ENCODE measurements at places on chromosomes 6 and 20.
A peak's percentile ranks its signal among the peaks of the same experiment; 100 is the strongest.

GRCh38 chr20:31517373-31517772 lies 3.1 kb downstream of the HM13 start:
- no peak for DNase-seq

- no peak for DNase-seq
These were observed 20.3 kb upstream of the BCAS4 start for GRCh38 chr20:50774515-50774914.

DNA sequence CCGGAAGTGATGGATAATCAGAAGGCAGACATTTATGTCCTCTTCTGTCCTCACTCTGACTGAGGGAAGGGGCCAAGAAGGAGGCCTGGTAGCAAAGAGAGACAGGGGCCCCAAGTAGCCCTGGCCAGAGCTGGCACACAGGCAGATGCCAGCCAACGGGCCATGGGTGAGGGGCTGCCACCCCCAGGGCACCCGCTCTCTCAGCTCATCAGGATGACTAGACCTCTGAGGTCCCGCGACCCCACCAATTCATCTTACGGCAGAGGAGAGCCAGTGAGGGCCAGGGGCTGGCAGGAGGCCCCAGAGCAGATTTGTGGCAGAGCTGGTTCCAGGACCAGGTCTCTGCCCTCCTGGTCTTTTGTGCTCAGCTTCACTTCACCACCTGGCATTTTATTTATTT lies 43.1 kb upstream of the MDFI start:
- no peak for DNase-seq

DNA sequence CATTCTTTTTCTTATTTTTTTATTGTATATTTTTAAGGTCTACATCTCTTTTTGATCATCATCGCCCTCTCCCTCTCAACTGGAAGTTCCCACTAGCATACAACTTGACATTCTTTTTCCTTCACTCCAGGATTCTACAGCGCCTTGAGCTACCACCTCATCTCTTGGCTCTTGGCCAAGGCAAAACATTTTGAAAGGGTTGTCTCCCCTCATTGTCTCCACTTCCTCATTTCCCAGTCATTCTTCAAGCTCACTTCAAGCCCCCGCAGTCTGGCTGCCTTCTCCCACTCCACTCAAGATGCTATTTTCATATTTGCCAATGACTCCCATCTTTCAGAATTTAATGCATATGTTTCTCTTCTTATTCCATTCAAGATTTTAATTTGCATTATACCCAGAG lies 63.0 kb downstream of the OPN5 start:
- no peak for DNase-seq

DNA sequence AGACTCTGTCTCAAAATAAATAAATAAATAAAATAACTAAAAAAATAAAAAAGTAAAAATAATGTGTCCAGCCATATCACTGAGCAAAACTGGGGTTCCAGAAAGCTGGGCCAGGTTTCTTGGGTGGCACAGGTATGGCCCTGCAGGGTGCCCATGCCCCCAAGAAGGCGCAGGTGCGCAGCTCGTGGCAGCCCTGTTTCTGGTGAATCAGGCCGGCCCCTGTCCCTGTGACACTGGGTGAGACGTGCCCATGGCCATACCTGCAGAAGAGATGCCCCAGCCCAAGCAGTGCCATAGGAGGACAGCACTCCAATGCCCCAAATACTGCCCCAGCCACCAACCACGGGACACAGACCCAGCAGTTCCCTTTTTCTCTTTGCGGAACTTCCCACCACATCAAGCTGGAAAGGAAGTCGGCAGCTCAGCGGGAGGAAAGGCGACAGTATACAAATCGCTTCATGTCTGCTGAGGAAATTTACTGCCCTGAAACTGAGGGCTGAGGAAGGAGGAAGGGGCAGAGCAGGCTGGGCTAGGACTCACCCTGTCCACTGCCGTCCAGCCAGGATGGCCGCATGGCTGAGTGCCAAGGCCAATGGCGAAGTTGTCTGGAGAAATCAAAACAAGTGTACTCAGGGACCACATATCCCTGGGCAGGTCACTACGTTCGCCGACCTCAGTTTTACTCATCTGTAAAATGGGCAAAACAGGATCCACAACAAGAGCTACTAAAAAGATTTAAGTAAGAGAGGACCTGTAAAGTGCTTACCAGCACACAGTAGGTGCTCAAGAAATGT lies 55.4 kb downstream of the PREX1 start:
- no peak for DNase-seq

- no peak for DNase-seq
These were observed 4.3 kb downstream of the PXDC1 start for GRCh38 chr6:3747100-3747737.

- DNase-seq: no peak
These were observed 23.7 kb upstream of the FUCA2 start for GRCh38 chr6:143535189-143535614.

GRCh38 chr6:77095936-77096627 lies 367.2 kb downstream of the HTR1B start:
- DNase-seq: no peak

GRCh38 chr6:144211160-144211559 lies 60.8 kb downstream of the STX11 start:
- DNase-seq: no peak

DNA sequence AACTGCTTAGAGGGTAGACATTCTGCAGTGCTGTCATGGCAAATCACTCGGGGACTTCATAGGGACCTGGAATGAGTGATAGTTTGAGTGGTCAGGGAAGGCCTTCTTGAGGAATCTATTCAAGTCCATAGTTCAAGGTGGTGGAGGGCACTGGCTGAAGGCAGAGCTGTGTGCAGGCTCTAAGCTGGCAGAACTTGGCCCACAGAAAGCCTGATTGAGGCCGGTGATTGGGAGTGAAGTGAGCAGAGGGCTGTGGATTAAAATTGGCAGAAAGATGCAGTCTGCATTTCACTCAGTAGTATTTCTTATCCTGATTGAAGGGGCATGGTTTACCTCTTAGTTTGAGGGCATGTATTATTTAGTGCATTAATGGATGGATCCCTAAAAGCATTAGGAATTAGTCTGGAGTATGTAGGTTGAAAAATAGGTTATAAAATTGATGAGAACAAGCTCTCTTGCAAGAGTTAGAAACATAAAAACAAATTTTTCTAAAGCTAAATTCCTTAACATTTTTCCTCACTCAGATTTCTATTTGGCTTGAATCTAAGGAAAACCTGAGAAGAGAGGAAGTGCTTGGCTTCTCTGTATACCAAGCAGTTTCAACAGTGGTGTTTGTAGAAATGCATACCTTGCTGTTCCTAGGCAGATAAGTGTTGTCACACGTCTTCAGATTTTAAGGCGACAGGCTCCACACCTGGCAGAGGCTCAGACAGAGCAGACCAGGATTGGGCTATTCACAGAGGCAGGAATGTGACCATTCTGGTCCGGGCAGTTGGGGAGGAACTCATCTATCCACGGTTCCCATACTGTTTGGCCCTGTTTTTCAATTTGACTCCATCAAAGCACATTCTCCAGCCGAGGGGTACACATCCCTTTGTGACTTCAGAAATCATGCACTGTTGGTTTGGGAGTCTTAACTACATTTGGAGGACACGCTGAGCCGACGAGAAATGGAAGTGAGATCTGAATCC lies 45.2 kb downstream of the UTRN start:
- no peak for DNase-seq

DNA sequence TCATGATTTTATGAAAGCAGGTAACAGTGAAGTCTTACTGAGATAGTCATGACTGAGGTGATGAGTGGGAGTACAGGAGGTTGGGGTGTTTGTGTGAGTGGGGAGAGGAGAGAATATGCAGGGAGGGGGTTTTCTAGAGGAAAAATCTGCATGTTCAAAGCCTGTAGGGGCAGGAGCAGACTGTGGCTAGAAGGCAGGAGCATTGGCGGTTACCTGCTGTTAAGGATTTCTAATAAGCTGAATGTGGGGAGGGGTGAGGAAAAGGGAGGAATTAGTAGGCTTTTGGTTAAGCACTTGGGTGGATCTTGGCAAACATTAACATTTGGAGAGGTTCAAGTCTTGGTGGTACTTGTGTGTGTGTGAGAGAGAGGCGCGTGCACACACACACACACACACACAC lies 70.8 kb downstream of the EYA4 start:
- no peak for DNase-seq

GRCh38 chr20:11401988-11402387 lies 515.7 kb upstream of the BTBD3 start:
- DNase-seq: no peak

GRCh38 chr20:10556519-10557083 lies 117.2 kb downstream of the JAG1 start:
- DNase-seq: no peak

DNA sequence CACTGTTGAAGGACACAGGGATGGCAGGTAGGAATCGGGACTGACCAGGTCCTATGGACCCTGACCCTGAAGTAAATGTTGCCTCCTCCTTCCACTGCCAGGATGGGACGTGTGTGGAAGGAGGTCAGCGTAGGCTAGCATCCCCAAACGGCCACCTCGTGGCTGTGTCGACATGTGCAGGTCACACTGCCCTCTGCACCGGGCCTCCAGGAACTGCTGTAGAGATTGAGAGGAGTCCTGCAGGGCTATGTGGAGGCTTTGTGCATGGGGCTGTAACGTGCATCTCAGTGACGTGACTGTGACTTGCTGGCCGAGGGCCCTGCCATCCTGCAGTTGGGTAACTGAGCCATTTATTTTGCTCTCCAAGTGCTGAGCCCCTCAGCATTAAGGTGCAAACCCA lies 149.5 kb downstream of the PHACTR3 start:
- DNase-seq: no peak

- no peak for DNase-seq
These were observed 97.4 kb downstream of the YTHDF1 start for GRCh38 chr20:63118303-63119120.

DNA sequence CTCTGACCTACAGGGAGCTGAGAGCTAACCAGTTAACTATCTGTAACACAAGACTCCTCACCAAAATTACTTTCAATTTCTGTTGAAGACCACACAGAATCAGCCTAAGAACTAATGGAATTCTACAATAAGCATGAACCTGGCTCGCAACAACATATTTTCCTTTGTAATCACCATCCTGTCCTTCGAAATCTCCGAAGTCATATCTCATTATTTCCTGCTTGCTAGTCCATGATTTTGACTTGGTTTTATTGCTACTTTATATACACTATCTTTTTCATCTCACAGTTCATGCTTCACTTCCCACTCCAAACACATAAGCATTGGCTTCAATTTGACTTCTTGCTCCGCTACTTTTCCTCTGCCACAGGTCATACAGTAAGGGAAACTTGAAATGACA lies 405.8 kb upstream of the FKBP1C start:
- DNase-seq: no peak

DNA sequence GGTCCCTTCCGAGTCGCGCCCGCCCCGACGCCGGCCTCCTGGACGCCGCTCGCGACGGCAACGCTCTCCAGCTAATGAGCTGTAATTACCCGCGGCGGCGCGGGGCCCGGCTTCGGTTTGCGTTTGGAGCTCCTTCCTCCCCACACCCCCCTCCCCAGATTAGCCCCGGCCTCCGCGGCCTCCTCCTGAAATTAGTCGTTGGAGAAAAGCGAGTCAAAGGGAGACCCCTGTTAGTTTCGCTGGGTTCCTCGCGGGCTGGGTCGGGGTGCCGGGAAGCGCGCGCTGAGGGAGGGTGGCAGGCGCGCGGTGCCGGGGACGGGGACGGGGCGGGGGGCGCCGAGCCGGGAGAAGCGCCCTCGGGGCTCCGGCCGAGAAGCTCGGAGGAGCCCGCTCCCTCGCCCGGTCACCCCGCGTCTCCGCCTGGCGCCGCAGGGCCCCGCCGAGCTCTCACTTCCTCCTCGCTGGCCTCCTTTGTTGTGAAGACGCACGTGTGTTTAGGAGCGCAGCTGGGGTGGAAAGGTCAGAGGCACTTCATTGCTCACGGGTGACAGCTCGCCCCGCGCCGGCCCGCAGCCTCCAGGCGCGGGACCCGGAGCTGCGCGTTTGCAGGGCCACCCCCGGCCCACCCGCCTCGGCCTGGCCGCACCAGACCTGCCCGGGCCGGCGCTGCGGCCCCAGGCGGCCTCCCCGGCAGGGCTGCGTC lies 4.9 kb downstream of the FOXC1 start:
- DNase-seq: no peak

DNA sequence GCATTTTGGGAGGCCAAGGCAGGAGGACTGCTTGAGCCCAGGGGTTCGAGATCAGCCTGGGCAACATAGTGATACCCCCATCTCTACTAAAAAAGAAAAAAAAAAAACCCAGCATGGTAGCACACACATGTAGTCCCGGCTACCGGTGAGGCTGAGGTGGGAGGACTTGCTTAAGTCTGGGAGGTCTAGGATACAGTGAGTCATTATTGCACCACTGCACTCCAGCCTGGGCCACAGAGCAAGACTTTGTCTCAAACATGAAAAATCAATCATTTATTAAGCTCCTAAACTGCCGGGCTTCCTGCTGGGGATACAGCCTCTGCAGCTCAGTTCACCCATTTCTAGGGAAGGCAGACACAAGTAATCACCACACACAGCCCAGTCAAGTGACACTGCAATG lies 7.3 kb upstream of the USP45 start:
- no peak for DNase-seq

- no peak for DNase-seq
These were observed 15.6 kb downstream of the TGM6 start for GRCh38 chr20:2396241-2396814.

GRCh38 chr6:82720992-82721391 lies 344.6 kb downstream of the UBE3D start:
- DNase-seq: no peak

- DNase-seq: peak; percentile 49
These were observed 8.9 kb upstream of the MLN start for GRCh38 chr6:33812669-33813068.

DNA sequence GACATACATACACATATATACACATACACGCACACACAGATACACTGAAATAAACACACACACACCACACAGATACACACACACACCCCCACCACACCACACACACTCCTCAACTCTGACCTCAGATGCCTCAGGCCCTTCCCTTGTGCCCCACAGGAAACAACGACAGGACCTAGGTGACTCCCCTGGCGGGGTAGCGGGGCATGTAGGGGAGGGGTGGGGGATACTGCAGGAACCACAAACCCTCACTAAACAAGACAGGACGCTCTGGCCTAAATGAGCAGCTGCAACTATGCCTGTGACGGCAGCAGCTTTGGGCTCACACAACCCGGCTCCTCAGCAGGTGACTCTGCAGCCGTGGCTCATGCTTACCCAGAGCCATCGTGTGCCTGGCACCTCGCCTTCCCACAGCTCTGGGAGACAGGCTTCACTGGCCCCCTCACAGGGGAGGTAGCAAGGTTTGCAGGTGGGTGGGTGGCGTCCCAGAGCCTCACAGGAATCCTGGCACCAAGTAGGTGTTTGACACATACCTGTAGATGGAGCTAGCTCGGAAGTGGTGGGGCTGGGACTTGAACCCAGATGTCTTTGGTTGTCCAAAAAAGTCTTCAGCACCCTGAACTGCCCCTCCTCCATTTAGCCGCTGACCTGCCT lies 100.8 kb downstream of the GRM4 start:
- DNase-seq: no peak

DNA sequence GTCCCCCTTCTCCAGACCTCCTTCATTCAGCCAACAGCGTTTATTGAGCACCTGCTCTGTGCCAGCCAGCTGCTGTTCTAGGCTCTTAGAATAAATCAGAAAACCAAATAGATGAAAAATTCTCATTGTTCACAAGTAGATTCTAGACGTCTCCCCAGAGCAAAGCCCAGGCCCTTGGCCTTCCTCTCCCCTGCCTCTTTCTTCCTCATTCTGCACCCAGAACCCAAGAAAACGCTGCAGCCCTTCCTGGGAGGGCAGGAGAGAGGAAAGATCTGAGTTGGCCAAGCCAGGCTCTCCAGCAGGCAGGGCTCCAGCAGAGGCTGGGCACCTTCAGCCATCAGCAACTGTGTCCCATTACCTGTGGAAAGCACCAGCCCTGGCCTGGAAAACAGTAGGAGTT lies 12.0 kb upstream of the BPI start:
- no peak for DNase-seq

- no peak for DNase-seq
These were observed 52.1 kb upstream of the VSTM2L start for GRCh38 chr20:37850724-37851355.
